ENCODE measurements at places on chromosomes 2 and 18.
A peak's percentile ranks its signal among the peaks of the same experiment; 100 is the strongest.

DNA sequence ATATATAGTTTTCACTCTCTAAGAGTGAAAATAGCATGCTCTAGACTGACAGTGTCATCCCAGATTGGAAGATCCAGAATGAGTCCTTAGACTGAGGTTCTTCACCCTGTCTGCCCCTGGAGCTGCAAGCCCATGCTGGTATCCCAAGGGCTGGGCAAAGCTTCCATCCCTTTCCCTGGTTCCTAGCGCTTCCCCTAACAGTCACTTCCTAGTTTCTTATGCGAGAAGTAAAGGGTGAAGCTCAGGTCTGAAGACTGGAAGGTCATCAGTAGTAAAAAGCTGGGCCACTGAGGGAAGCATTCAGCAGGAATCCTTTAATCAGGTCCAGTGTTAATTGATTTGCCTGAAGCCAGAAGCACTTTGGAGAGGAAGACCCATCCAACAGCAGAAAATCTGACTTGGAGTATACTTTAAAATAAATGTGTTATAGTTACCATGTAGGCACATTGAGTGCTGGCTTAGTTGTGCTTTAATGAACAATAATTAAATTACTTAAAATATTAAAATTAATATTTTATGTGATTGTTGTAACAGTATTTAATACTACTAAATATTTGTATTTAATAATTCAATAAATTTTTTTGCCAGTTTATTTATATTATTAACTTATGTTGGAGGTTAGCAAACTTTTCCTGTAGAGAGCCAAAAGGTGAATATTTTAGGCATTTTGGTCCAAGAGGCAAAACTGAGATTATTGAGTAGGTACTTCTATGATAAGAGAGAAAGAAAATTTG, 237.9 kb downstream of the FHOD3 start:
- DNase-seq, result no peak

- no peak for DNase-seq
These were observed 206.3 kb upstream of the GYPC start for GRCh38 chr2:126449677-126450076.

- DNase-seq, result no peak
These were observed 268.4 kb downstream of the ATAD2B start for GRCh38 chr2:23658466-23658942.

GRCh38 chr2:19337202-19337601, 21.2 kb downstream of the OSR1 start:
- DNase-seq, result no peak

DNA sequence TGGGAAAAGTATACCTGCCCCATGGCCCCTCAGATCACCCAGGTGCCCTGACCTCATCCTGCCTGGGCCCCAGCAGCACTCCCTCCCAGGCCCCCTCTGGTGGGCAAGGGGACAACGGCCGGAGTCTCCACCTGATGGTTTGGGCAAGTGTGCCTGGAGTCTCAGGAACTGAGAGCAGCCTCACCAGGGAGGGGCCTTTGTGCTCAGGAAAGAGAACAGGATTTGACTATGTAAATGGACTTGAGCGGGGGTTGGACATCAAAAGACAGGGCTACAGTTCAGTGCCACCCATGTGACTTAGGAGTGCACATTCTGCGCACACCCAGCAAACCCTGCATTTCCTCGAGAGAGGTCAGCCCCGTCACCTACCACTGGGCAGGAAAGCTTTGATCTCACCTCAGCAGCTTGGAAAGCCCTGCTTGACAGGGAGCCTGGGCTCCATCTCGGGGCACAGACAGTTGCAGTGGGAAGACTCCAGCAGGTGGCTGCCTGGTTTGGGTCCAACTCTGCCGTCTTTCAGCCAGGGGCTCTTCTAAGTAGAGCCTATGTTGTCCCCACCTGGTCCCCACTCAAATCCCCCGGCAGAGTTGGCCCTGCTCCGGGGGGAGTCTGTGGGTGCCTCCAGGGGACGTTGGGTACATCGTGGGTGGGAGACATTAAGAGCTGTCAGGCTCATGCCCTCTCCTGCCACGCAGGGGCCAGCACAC, 3.3 kb downstream of the INPP5D start:
- DNase-seq, result peak; percentile 65

GRCh38 chr2:240786871-240787311, 33.1 kb downstream of the KIF1A start:
- no peak for DNase-seq

DNA sequence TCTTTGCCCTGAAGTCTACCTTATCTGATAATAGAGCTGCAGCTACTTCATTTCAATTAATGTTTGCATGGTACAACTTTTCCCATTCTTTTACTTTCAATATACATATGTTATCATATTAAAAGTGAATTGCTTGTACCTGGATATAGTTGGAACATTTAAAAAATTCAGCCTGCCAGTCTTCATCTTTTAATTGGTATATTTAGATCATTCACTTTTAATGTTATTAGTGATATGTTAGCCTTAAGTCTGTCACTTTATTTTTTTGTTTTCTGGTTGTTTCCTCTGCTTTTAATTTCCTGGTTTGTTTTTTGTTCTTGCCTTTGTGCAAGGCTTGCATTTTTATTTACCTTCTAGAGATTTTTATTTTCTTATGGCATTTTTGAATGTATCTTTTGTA, 158.2 kb downstream of the GALNT1 start:
- no peak for DNase-seq

All from transverse colon (tissue), 4 donors.